ENCODE measurements at places on chromosomes 3 and 15. TPM values are rescaled to one million over a fixed set of nuclear protein-coding genes. Genes with fewer than 3 reads are reported as not detected.

DNA sequence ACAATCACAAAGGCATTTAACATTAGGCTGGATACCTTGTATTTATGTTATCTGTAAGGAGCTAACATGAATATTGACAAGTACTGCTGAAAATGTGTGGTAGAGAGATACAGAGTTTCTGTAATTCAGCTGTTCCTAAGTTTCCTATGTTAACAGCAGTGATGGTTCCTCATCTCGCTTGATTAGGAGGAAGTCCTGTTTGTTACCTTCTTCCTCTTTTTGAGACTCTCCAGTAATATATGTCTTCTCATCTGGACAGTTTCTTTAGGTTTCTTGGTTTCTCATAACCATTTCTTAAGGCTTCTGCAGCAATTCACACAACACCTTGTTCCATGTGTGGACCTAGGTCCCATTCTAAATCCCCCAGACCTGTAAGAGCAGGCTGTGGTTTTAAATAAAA is 11.4 kb upstream of the PEX5L start:
- H3K27ac ChIP-seq = no peak overlapping the region
- H3K4me3 ChIP-seq = no peak overlapping the region
- no peaks in the 10 kb centered on the region for H3K27me3 ChIP-seq
- no peaks in the 10 kb centered on the region for H3K4me1 ChIP-seq

DNA sequence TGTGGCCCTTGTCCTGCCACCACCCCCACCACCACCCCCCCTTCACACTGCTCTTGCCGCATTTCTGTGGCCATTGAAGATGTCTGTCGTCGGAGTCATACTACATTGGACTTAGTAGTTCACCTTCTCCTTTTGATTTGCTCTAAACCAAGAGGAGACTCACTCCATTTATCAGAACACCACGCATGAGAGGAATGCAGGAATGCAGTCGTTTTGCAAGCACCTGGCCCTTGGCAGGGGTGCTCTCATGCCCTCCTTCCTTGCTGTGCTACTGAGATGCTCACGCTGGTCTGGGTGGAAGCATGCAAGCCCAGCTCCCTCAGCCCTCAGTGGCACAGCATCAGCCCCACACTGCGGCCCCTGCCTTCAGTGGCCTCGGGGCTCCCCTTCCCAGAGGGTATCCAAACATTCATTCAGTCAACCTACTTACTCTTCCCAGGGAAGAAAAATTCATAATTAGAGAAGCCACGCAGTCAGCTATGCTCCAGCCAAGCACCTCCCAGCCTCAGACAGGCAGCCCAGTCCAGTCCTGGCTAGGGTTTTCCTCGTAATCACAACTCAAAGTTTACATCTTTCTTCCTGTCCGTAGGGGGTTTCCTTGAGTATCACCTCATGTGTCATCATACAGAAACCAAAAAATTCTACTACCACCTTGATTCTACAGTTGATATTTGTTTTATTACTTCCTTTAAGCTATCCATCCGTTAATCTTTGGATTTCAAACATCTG is 520.0 kb downstream of the GABRG3 start:
- H3K27me3 ChIP-seq = no peaks in the 10 kb centered on the region
- H3K36me3 ChIP-seq = no peaks in the 10 kb centered on the region
- no peak overlapping the region for H3K27ac ChIP-seq
- no peaks in the 10 kb centered on the region for H3K4me1 ChIP-seq

The KBTBD13 gene
- polyA plus RNA-seq = not detected

The GRK7 gene
- polyA plus RNA-seq = not detected

The COX17 gene
- 102 TPM for polyA plus RNA-seq

DNA sequence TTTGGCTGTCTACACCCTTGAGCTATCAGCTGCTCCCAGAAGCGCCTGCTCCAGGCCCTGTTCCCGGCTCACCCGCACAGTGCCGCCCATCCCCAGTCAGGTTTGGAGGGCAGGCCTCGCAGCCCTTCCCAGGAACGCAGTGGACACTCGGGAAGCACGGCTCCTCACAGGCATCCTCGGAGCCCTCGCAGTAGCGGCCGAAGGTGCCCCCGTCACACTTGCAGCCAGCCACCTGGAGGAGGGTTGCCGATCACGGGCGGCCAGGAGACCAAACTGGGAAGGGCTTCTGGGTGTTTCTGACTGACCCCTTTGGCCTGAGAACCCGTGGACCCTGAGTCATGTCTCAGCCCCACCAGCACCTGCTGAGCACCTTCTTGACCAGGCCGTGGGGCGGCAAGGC is 33.4 kb downstream of the MUC20 start:
- H3K27ac ChIP-seq = no peak overlapping the region
- no peaks in the 10 kb centered on the region for H3K4me1 ChIP-seq
- H3K4me3 ChIP-seq = no peak overlapping the region
- DNase-seq = no peak
- no peaks in the 10 kb centered on the region for H3K36me3 ChIP-seq

The CRYGS gene
- polyA plus RNA-seq = 0.53 TPM

- H3K4me1 ChIP-seq = no peaks in the 10 kb centered on the region
- H3K27ac ChIP-seq = no peak overlapping the region
- no peak for DNase-seq
- no peak overlapping the region for H3K4me3 ChIP-seq
- no peaks in the 10 kb centered on the region for H3K36me3 ChIP-seq
Observed at GRCh38 chr15:26773917-26774316, 1.1 kb upstream of the GABRB3 start.

DNA sequence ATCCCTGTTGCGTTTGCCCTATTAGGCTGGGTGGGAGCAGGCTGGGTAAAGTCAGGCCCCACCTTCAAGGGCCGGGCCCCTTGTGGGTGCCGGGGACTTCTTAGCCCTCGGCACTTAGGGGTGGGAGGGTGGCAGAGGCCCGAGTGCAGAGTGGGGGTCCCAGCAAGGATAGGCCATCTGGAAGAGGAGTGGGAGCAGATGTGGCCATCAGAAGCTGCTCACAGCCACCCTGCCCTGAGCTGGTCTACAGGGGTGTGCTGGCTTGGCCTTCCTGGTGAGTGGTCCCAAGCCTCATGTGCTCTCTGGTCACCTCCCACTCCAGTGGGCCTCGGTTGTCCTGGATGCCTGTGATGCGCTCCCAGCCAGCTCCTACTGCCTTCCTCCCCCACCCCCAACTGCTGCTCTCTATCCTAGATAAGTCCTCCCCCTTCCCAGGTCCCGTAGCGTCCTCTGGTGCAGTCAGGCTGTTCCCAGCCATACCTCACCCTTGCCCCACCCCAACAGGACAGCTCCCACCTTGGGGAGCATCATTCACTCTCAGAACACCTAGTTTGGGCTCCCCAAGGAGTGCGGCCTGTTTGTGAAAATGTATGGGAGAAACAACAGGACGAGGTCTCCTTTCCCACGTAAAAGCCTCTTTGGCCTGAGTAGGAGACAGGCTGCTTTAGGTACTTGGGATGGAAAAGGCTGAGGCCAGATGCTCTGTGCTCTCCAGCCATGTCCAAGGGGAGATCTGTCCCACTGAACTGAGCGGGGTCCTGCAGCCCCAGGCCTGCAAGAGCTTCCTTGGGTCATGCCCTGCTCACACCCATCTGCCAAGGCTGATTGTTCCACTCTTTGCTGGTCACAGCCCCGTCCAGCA is 24.9 kb upstream of the PLXNA1 start:
- no peak overlapping the region for H3K27ac ChIP-seq
- no peak overlapping the region for H3K4me3 ChIP-seq
- H3K4me1 ChIP-seq = no peaks in the 10 kb centered on the region
- no peak for DNase-seq

GRCh38 chr15:68553994-68554720 is 24.6 kb upstream of the CORO2B start:
- H3K4me3 ChIP-seq = no peak overlapping the region
- no peaks in the 10 kb centered on the region for H3K36me3 ChIP-seq
- DNase-seq = peak; percentile 43
- H3K4me1 ChIP-seq = peaks cover 3% of the 10 kb centered on the region
- peaks cover 12% of the 10 kb centered on the region for H3K27me3 ChIP-seq

The CPNE9 gene
- not detected for polyA plus RNA-seq

DNA sequence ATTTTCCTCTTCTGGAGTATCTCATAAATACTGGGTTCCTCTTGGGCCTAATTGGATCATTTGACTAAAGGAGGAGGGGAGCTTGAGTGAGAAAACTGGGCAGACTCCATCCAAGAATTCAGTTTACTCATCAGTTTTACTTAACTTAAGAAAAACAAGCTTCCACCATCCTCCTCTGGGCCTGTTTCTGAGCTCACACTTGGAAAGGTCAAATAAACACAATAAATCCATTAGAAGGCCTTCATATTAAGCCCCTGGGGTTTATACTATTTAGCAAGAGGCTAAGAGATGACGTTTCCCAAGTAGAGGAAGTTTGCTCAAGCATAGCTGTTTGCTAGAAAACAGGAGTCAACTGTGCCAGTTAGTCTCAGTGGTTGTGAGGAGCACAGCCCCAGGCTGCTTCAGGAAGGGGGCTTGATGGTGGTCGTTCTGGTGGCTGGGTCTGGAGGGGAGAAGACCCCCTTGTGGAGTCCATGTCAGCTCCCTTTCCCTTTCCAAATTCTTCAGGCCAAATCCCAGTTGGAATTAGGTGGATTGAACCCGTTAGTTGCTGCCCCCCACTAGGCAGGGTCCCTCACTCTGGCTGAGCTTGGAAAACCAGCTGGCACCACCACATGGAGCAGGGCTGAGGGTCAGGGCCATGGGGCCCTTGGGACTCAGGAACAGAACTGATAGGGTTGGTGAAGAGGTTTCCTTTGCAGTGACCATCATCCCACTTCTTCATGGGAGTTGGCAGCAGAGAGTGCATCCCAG is 64.8 kb downstream of the SPSB4 start:
- DNase-seq = no peak
- no peak overlapping the region for H3K27ac ChIP-seq
- no peaks in the 10 kb centered on the region for H3K27me3 ChIP-seq

- H3K27me3 ChIP-seq = peaks cover 20% of the 10 kb centered on the region
- H3K4me1 ChIP-seq = no peaks in the 10 kb centered on the region
- H3K36me3 ChIP-seq = no peaks in the 10 kb centered on the region
- H3K27ac ChIP-seq = no peak overlapping the region
Observed at GRCh38 chr15:61011576-61012336, 217.3 kb downstream of the RORA start.

GRCh38 chr3:125573216-125573615 is 22.1 kb downstream of the OSBPL11 start:
- H3K27me3 ChIP-seq = no peaks in the 10 kb centered on the region
- H3K36me3 ChIP-seq = peaks cover 44% of the 10 kb centered on the region
- no peaks in the 10 kb centered on the region for H3K4me1 ChIP-seq
- no peak overlapping the region for H3K27ac ChIP-seq
- H3K4me3 ChIP-seq = no peak overlapping the region
- no peak for DNase-seq

DNA sequence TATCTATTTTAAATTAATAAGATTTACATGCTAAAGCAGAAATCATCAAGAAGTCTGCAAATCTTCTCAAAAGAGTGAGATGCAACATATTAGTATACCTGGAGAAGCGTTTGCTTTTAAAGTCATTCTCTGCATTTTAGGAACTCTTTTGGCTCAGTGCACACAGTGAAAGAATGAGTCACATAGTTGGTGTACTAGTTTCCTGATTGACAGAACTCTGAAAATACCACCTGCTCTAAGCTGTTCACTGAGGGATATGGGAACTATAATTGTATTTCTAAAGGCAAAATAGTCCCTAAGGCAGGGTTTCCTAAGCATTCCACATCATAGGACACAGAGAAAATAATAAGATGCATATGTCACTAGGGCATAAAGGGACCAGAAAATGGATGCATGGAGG is 838.5 kb downstream of the DIPK2A start:
- no peak for DNase-seq
- no peak overlapping the region for H3K27ac ChIP-seq
- H3K36me3 ChIP-seq = no peaks in the 10 kb centered on the region
- H3K4me1 ChIP-seq = no peaks in the 10 kb centered on the region
- H3K27me3 ChIP-seq = no peaks in the 10 kb centered on the region

GRCh38 chr3:37435572-37435971 is 261.2 kb upstream of the LRRFIP2 start:
- H3K27me3 ChIP-seq = no peaks in the 10 kb centered on the region
- H3K4me1 ChIP-seq = peaks cover 8% of the 10 kb centered on the region
- no peak overlapping the region for H3K4me3 ChIP-seq
- H3K27ac ChIP-seq = no peak overlapping the region

The SKOR1 gene
- not detected for polyA plus RNA-seq

The ISL2 gene
- polyA plus RNA-seq = not detected

GRCh38 chr3:42228796-42229195 is 37.2 kb downstream of the CCK start:
- H3K4me1 ChIP-seq = no peaks in the 10 kb centered on the region
- no peaks in the 10 kb centered on the region for H3K27me3 ChIP-seq
- H3K36me3 ChIP-seq = peaks cover 8% of the 10 kb centered on the region
- peak; percentile 38 for DNase-seq
- no peak overlapping the region for H3K4me3 ChIP-seq
- no peak overlapping the region for H3K27ac ChIP-seq

The GPR149 gene
- polyA plus RNA-seq = not detected

The TGM5 gene
- not detected for polyA plus RNA-seq

GRCh38 chr3:123028233-123028828 is 768 bp upstream of the SEMA5B start:
- DNase-seq = peak; percentile 24
- H3K27me3 ChIP-seq = peaks cover 55% of the 10 kb centered on the region
- H3K4me1 ChIP-seq = peaks cover 22% of the 10 kb centered on the region
- H3K4me3 ChIP-seq = peak overlapping the region; percentile 68
- no peaks in the 10 kb centered on the region for H3K36me3 ChIP-seq
- no peak overlapping the region for H3K27ac ChIP-seq

The CYP11A1 gene
- not detected for polyA plus RNA-seq

DNA sequence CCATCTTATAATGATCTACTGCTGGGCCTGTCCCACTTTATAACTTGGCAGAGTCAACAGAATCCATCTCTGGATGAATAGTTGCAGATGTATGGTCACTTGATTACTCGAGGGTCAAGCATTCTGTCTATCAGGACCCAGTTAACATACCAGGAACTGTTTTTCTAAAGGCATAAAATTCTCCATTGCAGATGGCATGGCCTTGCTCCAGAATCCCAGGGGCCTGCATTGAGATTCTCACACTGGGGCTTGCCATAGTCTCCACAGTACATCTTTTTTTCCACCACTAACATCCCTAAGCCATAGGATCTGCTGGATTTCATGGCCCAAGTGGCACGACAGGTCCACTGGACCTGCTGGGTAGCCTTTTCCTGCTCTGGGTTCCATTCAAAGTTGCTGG is 68.5 kb upstream of the CACNA1D start:
- no peaks in the 10 kb centered on the region for H3K4me1 ChIP-seq
- H3K27ac ChIP-seq = no peak overlapping the region
- H3K36me3 ChIP-seq = no peaks in the 10 kb centered on the region
- DNase-seq = no peak

- H3K36me3 ChIP-seq = no peaks in the 10 kb centered on the region
- no peak overlapping the region for H3K27ac ChIP-seq
- no peak for DNase-seq
- no peaks in the 10 kb centered on the region for H3K27me3 ChIP-seq
- H3K4me1 ChIP-seq = no peaks in the 10 kb centered on the region
Observed at GRCh38 chr15:90178468-90179435, 22.4 kb upstream of the SEMA4B start.

The NR2E3 gene
- polyA plus RNA-seq = 0.10 TPM

The ITGA11 gene
- 0.02 TPM for polyA plus RNA-seq

GRCh38 chr3:138877226-138877625 is 42.5 kb upstream of the PIK3CB start:
- H3K27me3 ChIP-seq = no peaks in the 10 kb centered on the region
- no peak for DNase-seq
- H3K36me3 ChIP-seq = no peaks in the 10 kb centered on the region
- no peak overlapping the region for H3K27ac ChIP-seq
- H3K4me1 ChIP-seq = no peaks in the 10 kb centered on the region
